ENCODE measurements at places on chromosomes 5 and 9.

GRCh38 chr5:78108564-78108963 is 185.9 kb downstream of the AP3B1 start:
- H3K4me1 ChIP-seq: no peaks in the 10 kb centered on the region
- no peak for DNase-seq
- H3K27ac ChIP-seq: no peak overlapping the region
- no peak overlapping the region for H3K4me3 ChIP-seq

GRCh38 chr5:76319673-76320072 is 83.4 kb upstream of the IQGAP2 start:
- no peak overlapping the region for H3K27ac ChIP-seq
- DNase-seq: no peak
- no peak overlapping the region for H3K4me3 ChIP-seq
- no peaks in the 10 kb centered on the region for H3K36me3 ChIP-seq
- H3K27me3 ChIP-seq: no peaks in the 10 kb centered on the region
- no peaks in the 10 kb centered on the region for H3K4me1 ChIP-seq

DNA sequence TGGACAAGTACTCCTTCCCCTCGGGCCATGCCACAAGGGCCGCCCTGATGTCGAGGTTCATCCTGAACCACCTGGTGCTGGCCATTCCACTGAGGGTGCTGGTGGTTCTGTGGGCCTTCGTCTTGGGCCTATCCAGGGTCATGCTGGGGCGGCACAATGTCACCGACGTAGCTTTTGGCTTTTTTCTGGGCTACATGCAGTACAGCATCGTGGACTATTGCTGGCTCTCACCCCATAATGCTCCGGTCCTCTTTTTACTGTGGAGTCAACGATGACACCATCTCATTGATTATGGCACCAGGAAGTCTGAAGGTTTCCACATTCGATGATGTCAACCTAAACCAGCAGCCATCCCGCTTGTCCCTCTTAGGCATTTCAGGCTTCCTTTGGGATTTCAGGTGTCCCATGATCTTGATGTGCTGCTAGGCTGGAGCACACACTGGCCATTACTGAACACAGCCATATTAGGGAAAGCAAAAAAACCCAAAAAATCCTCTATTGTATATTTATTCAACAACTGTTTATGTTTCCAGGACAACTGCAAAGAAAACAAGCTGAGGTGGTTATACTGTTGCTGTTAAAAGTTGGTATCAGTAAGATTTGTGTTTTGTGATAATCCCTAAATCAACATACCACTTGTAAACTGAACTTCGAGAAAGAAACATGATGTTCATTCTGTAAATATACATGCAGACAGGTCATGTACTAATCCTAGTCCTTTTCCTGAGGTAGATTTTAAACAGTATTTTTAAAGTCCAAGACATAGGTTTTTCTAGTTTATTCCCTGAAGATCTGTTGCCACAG is 1.1 kb downstream of the PLPP6 start:
- no peak for DNase-seq
- no peaks in the 10 kb centered on the region for H3K36me3 ChIP-seq
- no peaks in the 10 kb centered on the region for H3K4me1 ChIP-seq
- no peaks in the 10 kb centered on the region for H3K27me3 ChIP-seq
- peak overlapping the region; percentile 85 for H3K4me3 ChIP-seq
- peak overlapping the region; percentile 86 for H3K27ac ChIP-seq

DNA sequence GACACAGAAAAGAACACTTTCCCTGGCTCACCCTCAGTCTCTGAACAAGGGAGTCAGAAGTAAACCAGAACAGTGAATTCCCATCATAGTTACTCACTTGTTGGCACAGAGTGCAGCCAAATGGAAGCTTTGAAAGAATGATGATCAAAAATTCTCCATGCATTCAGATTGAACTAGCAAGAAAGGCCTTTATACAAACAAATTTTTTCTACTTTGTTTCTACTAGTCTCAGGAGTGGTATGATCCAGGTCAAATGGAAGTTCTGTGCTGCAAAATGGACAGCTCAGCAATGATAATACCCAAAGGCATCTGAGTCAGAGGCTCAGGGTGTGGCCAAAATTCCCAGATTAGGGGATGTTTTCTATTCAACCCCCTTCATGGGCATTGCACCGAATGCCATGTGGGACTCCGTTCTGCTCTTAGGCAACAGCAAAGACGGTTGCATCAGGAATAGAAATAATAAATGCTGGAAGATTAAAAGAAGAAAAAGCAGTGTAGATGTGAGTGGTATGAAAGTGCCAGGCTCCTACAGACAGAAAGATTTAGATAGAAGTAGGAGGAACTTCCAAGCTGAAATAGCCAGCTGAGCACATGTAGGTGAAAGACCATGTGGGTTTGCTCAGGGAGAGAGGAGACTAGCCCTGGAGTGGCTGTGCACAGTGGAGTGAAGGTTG is 24.0 kb upstream of the ASPN start:
- peak; percentile 58 for DNase-seq
- peaks cover 8% of the 10 kb centered on the region for H3K4me1 ChIP-seq
- H3K36me3 ChIP-seq: no peaks in the 10 kb centered on the region
- H3K27ac ChIP-seq: peak overlapping the region; percentile 90
- H3K4me3 ChIP-seq: no peak overlapping the region
- no peaks in the 10 kb centered on the region for H3K27me3 ChIP-seq

- peak overlapping the region; percentile 88 for H3K27ac ChIP-seq
- H3K27me3 ChIP-seq: no peaks in the 10 kb centered on the region
- DNase-seq: no peak
Observed at GRCh38 chr5:74685979-74686631, 1.1 kb downstream of the HEXB start.

GRCh38 chr9:104906441-104907277 is 21.3 kb downstream of the ABCA1 start:
- H3K27me3 ChIP-seq: no peaks in the 10 kb centered on the region
- H3K27ac ChIP-seq: peak overlapping the region; percentile 25
- peaks cover 20% of the 10 kb centered on the region for H3K4me1 ChIP-seq
- peak; percentile 33 for DNase-seq

- H3K27me3 ChIP-seq: no peaks in the 10 kb centered on the region
- H3K27ac ChIP-seq: peak within 1 kb of the TSS; percentile 80
- peak; percentile 90 for DNase-seq
- peak within 1 kb of the TSS; percentile 51 for H3K4me3 ChIP-seq
- H3K4me1 ChIP-seq: no peaks in the 10 kb centered on the region
Observed at GRCh38 chr5:60944904-60945812, at the start of the genes ERCC8 and NDUFAF2. ERCC8 (minus strand) TSS chr5:60945070; CDS start chr5:60945008, 62 bp downstream. NDUFAF2 (plus strand) TSS chr5:60945205; CDS start chr5:60945256, 51 bp downstream.

- no peaks in the 10 kb centered on the region for H3K27me3 ChIP-seq
- no peaks in the 10 kb centered on the region for H3K4me1 ChIP-seq
- H3K36me3 ChIP-seq: no peaks in the 10 kb centered on the region
Observed at GRCh38 chr5:68593211-68593671, 377.7 kb downstream of the PIK3R1 start.

- H3K36me3 ChIP-seq: no peaks in the 10 kb centered on the region
- no peak overlapping the region for H3K4me3 ChIP-seq
- H3K27me3 ChIP-seq: no peaks in the 10 kb centered on the region
Observed at GRCh38 chr5:124751031-124751430, 4.6 kb upstream of the ZNF608 start.

DNA sequence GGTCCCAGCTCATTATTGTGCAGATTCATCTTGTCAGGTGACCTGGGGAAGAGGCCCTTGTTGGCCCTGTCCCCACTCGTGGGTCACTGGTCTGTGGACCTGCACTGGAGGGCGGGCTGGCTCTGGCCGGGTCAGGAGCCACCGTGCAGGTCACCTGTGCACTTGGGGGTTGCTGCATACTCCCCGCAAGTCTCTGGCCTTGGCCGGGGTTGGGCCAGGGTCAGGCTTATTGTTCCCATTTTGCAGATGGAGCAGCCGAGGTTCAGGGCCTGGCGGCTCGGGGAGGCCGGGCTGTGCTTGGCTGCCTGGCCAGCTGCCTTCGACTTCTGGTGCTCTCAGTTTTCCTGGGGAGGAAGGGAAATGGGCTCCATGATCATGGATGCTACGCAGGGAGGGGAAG is 108.3 kb upstream of the FCN2 start:
- H3K4me1 ChIP-seq: no peaks in the 10 kb centered on the region
- no peaks in the 10 kb centered on the region for H3K27me3 ChIP-seq
- H3K36me3 ChIP-seq: no peaks in the 10 kb centered on the region
- no peak overlapping the region for H3K27ac ChIP-seq
- no peak for DNase-seq

- H3K4me1 ChIP-seq: no peaks in the 10 kb centered on the region
- no peak overlapping the region for H3K27ac ChIP-seq
- H3K27me3 ChIP-seq: no peaks in the 10 kb centered on the region
- no peak for DNase-seq
- H3K36me3 ChIP-seq: no peaks in the 10 kb centered on the region
- no peak overlapping the region for H3K4me3 ChIP-seq
Observed at GRCh38 chr9:120882935-120883607, 6.1 kb upstream of the PHF19 start.

DNA sequence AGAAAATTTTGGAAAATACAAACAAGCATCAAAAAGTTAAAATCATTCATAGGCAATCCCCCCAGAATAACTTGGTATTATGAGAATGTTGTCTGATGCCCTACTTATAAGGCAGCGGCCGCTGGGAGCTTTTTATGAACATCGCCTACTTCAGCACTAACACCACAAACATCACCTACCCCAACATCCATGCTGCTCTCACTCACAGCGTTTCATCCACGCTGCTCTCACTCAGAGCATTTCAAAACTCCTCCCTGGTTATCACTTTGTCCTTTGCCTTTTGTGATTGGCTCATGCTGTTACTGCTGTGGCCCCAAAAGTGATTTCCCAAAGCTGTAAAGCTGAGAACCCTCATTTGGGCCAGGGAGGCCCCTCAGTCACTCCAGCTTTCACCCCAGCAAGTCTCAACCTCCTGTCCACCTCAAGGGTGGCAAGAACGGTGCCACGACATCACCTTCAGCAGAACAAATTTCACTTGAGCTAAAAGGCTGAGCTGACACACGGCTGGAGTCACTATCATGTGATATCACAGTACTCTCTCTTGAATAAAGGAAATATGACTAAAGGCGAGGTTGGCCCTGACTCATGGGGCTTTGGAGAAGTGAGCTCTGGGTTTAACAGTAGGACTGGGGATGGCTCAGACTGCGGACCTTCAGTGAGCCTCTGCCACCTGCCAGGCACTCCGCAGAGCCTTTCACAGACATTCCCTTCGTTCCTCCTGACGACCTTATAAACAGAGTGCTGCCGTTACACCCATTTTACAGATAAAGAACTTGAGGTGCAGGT is 25.2 kb downstream of the SHC3 start:
- H3K4me3 ChIP-seq: no peak overlapping the region
- H3K27ac ChIP-seq: no peak overlapping the region
- DNase-seq: no peak
- H3K36me3 ChIP-seq: no peaks in the 10 kb centered on the region

DNA sequence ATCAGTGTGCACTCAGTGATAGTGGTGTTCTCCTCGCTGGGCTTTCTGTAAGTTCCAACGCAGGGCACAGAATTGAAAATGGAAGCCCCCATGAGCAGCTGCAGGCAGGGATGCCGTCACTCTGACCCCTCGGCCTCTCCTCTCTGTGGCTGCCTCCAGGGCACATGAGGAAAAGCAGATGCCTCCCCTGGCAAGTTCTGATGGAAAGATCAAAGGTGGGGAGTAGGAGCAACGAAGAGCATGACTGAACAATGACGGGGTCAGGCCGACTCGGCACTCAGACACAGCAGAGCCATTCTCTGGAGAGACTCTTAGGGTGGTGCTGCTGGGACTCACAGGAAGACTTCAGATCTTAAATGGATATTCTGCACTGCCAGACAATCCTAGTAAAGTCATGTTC is 65.6 kb upstream of the CKMT2 start:
- no peaks in the 10 kb centered on the region for H3K36me3 ChIP-seq
- DNase-seq: no peak
- no peak overlapping the region for H3K4me3 ChIP-seq
- H3K27ac ChIP-seq: no peak overlapping the region

DNA sequence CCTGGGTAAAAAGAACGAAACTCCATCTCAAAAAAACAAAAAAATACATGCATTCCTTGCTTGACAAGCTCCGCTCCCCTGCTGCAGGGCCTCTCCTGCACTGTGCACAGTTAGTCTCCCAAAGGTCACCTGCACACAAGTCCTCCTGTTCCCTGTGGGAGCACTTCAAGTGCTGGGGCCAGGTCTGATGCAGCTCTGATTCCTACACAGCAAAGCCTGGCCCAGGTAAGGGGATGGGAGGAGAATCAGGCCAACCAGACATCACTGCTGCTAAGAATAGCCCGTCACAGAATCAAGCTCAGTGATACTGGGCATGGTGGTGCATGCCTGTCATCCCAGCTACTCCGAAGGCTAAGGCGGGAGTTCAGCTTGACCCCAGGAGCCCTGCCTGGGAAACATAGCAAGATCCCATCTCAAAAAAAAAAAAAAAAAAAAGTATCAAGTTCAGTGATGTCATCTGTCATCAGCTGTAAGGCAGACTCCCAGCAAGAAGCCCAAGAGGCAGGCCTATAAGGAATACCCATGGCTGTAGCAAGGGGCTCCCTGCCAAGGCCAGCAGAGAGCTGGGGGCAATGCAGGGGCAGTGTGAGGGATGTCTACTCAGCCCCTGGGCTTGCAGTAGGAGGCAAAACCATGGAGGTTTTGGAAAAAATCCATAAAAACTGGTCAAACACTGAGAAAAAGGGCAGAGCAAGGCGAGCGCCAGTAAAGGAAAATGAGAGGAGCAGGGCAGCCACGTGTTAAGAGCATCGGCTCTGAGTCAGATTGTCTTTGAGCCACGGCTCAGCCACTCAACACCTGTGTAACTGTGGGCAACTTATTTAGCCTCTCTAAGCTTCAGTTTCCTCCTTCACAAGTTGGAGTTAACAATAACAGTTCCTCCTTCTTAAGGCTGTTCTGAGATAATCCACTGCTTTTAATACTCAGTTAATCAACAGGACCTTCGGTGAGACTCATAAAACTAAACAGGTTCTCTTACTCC is 3.2 kb downstream of the TPM2 start:
- peak overlapping the region; percentile 98 for H3K27ac ChIP-seq
- no peaks in the 10 kb centered on the region for H3K27me3 ChIP-seq
- no peak for DNase-seq
- H3K36me3 ChIP-seq: no peaks in the 10 kb centered on the region

- H3K36me3 ChIP-seq: no peaks in the 10 kb centered on the region
- H3K4me1 ChIP-seq: no peaks in the 10 kb centered on the region
- H3K27me3 ChIP-seq: no peaks in the 10 kb centered on the region
- no peak overlapping the region for H3K4me3 ChIP-seq
- no peak for DNase-seq
Observed at GRCh38 chr9:126955811-126956210, 41.2 kb downstream of the RALGPS1 start.

- no peaks in the 10 kb centered on the region for H3K27me3 ChIP-seq
- no peak for DNase-seq
- H3K4me1 ChIP-seq: no peaks in the 10 kb centered on the region
- no peak overlapping the region for H3K27ac ChIP-seq
Observed at GRCh38 chr5:139849942-139850341, 54.3 kb downstream of the PSD2 start.

- no peak for DNase-seq
Observed at GRCh38 chr9:113910036-113910639, 34.0 kb downstream of the ZNF618 start.

DNA sequence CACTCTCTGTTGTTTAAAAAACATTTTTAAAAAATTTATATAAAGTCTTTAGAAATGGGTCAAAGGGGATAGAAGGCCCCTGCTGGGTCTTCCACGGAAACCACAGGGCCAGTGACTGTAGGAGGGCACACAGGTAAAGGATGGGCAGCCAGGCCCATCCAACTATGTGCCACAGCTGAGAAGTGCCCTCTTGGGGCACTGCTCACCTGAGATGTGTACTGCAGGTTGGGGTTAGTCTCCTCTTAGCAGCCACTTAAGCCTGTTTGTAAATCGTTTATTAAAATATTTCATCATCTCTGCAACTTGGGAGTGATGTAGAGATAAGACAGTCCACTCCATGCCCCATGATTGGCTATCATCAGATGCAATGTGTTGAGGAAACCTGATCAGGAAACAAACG is 222.4 kb downstream of the DIRAS2 start:
- H3K27ac ChIP-seq: no peak overlapping the region
- no peak overlapping the region for H3K4me3 ChIP-seq
- H3K27me3 ChIP-seq: no peaks in the 10 kb centered on the region
